ENCODE measurements at places on chromosomes 4 and X. TPM values are rescaled to one million over a fixed set of nuclear protein-coding genes. Genes with fewer than 3 reads are reported as not detected.

The TMPRSS11A gene
- not detected for total RNA-seq

The CT55 gene
- not detected for total RNA-seq

The TLR3 gene
- total RNA-seq, result 19.1 TPM

The WAS gene
- total RNA-seq, result 0.95 TPM

The GRIA3 gene
- 1.3 TPM for total RNA-seq

The GUCY1A1 gene
- 10.0 TPM for total RNA-seq

The SLC35A2 gene
- 18.3 TPM for total RNA-seq

The ATP1B4 gene
- total RNA-seq, result not detected

The CCDC110 gene
- total RNA-seq, result 23.0 TPM

The TCEAL6 gene
- not detected for total RNA-seq

The GAGE12H gene
- not detected for total RNA-seq

GRCh38 chr4:158327525-158327924 is 117.2 kb downstream of the TMEM144 start:
- peak; percentile 50 for DNase-seq

DNA sequence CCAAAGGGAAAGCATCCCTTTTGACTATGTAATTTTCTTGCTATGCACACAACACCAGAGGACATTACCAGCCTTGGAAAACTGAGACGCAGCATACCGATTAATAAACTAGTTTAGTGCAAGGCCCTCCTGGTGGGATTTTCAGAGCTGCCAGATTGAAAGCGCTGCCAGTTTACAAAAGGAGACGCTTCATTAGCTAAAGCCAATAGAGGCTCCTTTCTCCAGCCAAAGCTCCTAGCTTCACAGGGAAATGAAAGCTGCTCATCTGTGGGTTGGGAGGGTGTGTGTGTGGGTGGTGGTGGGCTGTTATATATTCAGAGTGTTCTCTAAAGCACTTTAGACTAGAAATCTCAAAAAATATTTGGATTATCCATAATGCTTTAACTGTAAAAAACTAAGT is 32.4 kb downstream of the SPANXN4 start:
- DNase-seq, result no peak

DNA sequence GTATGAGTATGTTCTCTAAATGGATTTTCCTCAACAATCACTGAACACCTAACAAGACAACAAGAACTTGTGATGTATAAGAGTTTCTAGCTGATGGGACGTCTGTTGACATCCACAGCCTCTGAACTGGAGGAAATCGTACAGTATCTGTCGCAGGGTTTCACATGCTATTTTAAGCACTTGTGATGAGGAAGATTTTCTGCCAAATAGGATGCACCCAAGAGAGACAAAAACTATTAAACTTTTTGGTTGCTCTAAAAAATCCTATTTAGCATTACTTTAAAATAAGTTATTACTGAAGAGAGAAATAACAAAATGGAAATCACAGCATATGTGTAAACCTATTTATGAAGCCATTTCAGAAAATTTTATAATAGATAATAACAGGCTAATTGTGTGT is 356.1 kb upstream of the SLC7A11 start:
- no peak for DNase-seq

GRCh38 chrX:71533851-71534561 is 1.1 kb downstream of the OGT start:
- peak; percentile 44 for DNase-seq

GRCh38 chrX:112056886-112057285 is 25.7 kb downstream of the TRPC5 start:
- DNase-seq, result no peak

DNA sequence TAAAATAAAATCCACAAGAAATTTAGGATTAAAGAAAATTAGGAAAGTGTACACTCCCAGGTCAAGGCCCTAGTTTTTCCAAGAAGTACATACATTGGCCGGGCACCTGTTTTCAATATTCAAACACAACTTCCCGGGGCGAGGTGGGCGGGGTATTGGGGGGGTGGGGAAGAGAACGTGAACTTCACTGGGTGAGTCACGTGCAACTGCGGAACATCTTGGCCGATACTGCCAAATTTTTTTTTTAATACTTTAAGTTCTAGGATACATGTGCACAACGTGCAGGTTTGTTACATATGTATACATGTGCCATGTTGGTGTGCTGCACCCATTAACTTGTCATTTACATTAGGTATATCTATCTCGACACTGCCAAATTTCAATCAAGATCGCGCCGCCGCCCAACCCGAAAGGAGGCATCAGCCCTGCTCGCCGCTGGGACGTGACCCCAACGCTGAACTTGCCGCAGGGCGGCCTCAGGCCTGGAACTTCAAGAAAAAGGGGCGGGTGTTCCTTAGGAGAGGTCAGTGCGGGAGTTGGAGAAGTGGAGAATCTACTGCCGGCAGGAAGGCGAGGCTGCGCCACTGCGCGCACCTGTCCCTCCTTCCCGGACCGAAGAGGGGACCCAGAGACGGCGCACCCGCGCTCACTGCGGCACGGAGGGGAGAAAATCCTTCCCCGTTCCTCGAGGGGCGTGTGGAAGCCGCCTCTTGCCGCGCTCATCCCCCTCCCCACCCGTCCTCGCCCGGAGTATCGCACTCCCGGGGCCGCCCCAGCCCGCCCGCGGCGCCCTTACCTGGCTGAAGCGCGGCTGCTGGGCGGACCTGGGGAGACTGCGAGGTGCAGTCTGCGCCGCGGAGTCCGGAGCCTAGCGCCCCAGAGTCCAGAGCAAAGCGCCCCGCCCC is at the start of gene TEC:
Gene TEC (minus strand): TSS at position 883 of the 905 bp plus-strand sequence. CDS start 41,224 bp downstream, outside the sequence.
- peak; percentile 59 for DNase-seq

DNA sequence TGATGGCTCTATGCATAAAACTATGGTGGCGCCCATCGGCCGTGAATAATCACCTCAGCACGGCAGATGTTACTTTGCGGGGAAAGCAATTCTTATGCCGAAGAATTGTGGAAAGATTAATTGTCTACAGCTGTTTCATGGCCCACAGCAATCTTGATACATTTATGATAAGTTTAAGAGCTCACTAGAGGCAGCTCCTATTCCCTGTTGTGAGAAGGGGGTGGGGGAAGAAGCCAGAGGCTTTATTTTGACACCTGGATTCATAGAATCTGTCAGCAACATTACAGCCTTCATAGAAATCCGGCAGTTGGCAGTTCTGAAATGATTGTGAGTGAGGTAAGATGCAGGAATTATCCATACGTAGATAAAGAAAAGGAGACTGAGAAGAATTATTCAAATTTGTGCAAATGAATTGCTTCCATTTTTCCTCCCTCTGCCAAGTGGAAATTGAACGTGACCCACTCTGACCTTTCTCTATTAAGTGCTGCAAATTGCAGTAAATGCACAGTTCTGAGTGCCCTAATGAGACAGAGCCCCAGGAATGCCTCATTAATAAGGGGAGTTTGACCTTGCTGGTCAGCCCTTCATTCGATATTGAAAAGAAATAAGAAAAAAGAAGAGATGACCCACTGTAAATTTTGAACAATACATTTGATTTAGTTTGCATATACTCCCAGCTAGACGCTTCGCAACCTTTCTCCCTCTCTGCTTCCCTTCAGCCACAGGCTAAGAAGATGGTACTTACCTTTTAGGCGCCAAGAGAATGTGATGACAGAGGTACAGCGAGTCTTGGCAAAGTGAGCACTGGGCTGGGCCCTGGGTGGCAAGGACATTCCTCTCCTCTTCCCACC is 188.8 kb downstream of the GPAT3 start:
- DNase-seq, result no peak

DNA sequence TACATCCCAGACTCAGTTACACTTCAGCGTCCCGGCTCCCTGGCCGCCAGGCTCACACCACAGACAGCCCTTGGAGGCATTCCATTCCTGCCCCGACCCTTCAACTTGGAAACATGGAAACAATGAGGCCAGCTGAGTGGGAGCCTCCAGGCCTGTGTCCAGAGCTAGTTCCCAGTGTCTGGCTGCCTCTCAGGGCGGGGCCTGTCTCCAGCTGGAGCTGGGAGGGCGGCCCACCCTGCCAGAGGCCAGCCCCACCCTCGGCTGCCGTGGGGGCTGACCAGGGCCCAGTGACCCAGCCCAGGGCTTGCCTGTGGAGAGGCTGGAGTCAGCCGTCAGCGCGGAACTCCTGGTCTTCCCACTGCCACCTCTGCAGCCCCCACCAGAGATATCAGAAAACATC is 37.4 kb upstream of the SPON2 start:
- DNase-seq, result peak; percentile 50

DNA sequence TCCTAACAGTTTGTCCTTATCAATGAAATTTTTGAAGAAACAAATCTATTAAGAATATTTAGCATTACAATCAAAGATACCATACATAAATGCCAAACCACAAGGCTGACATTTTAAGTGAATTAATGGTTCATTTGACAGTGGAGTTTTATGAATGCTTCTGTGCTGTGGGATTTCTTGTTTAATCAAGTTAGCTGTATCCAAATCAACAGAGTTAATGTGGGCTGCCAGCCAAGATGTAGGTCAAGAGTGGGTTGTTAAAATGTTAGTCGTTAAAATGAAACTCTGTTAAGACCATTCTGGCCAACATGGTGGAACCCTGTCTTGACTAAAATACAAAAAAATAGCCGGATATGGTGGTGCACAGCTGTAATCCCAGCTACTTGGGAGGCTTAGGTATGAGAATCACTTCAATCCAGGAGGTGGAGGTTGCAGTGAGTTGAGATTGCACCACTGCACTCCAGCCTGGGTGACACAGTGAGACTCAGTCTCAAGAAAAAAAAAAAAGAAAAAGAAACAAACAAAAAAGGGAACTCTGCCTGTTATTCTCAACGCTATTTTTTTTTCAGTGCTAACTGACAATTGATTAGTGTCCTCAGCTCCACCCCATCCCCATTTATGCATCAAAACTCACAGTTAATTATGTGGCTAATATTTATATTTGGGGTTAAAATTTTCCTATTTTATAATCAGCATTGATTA is 20.2 kb downstream of the GPAT3 start:
- DNase-seq, result no peak

GRCh38 chr4:14084598-14084997 is 457.1 kb upstream of the BOD1L1 start:
- DNase-seq, result no peak

GRCh38 chr4:129543299-129543698 is 447.3 kb downstream of the C4orf33 start:
- no peak for DNase-seq

- DNase-seq, result no peak
Observed at GRCh38 chr4:87054900-87055299, 120.1 kb downstream of the AFF1 start.

GRCh38 chr4:30721185-30722091 is 1.3 kb downstream of the PCDH7 start:
- DNase-seq, result peak; percentile 85

DNA sequence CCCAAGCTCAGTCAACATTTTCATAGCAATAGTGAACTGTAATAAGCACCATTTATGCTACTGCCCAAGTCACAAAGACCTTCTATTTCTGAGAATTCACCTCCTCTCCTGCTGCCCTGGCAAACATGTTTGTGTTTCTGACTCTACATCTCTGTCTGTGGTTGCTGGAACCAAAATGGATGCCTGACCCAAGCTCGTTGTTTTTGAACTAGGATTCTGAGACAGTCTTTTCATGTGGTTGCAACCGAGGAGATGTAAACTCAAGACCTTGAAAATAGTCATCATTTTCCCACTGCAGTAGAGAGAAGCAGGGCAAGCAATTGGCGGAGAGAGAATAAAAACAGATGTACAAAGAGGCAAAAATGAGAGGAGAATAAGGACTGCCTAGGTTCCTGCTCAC is 160.2 kb downstream of the RAB28 start:
- no peak for DNase-seq

GRCh38 chr4:80017125-80017854 is 55.7 kb downstream of the ANTXR2 start:
- DNase-seq, result no peak

DNA sequence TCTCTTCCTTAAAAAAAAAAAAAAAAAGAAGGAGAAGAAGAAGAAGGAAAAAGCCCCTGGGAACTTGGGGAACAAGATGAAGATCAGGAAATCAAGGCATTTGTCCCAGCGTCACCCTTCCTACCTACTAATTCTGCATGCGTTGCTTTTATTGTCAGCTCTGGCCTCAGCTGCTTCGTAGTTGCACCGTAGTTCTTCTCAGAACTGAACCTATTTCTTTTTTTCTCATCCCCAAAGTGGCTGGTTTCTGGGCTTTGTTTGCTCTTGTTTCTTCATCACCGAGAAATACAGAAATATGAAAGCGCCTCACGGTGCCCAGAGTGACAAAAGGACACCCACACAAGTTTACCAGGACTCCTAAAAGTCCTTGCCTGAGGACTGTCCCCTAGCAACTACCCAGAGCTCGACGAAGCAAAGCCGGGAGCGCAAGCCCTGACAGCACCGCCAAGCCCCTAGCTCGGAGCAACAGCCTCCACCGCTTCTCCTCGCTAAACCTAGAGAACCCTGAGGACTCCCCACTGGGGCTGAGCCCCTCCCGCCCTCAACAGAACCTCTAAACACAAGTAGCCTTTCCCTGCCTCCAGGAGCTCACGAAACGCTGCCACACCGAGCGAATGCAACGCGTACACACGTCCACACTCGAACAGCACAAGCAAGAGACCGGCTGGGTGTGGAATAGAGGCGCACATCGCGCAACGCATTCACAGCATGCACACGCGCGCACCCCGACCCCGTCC is 710 bp downstream of the PRKG2 start:
- no peak for DNase-seq

- no peak for DNase-seq
Observed at GRCh38 chr4:81204571-81204970, 10.5 kb downstream of the PRKG2 start.

- DNase-seq, result no peak
Observed at GRCh38 chr4:88018466-88018865, 11.0 kb downstream of the PKD2 start.

DNA sequence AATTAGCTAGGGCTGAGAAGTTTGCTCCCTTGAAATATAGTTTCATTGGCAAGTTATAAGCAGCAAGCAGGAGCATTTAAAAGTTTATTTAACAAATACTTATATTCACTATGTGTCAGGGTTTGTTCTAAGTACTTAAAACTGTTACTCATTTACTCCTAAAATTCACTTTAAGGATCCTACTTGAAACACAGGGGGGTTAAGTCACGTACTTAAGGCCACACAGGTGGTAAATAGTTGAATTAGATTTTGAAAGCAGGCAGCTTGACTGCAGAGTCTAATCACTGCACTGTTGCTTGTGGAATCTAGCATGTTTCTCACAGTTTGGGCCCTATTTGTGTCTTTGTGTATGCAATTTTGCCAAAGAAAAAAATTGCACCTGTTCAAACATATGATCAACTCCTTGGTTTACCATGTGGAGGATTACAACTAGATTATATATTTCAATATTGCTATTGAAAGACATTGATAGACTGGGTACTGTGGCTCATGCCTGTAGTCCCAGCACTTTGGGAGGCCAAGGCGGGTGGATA is 7.6 kb downstream of the SGMS2 start:
- DNase-seq, result no peak

- peak; percentile 48 for DNase-seq
Observed at GRCh38 chrX:47623540-47624027, 3.9 kb upstream of the SYN1 start.
